Karpas-422 (cell line): ENCODE measurements at places on chromosomes 6 and 20. TPM values are rescaled to one million over a fixed set of nuclear protein-coding genes. Genes with fewer than 3 reads are reported as not detected.
A peak's percentile ranks its signal among the peaks of the same experiment; 100 is the strongest.

C20orf141 gene
- not detected in 2 replicates for total RNA-seq

DNA sequence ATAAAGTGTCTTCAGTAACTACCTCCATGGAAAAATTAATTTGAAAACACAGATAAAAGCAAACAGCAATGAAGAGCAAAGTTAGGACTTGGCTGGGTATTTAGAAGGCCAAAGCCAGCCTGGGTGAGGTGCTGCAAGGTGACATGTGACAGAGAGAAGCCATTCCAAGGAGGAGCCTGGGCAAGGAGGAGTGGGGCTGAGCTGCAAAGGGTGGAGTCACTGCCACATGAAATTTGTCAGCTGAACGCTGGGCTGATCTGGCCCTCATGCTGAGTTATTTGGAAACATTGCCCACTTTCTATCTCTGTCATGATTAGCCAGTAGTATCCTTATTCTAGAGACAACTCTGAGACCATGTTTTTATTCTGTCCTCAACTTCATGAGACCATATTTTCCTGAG lies 76.3 kb downstream of the PERP start:
- no peaks in the 10 kb centered on the region for H3K36me3 ChIP-seq
- no peak overlapping the region for H3K4me3 ChIP-seq
- DNase-seq: no peak

GRCh38 chr6:137843211-137843610 lies 23.8 kb upstream of the TNFAIP3 start:
- H3K4me3 ChIP-seq: no peak overlapping the region
- H3K36me3 ChIP-seq: no peaks in the 10 kb centered on the region
- H3K4me1 ChIP-seq: peaks cover 8% of the 10 kb centered on the region
- H3K27me3 ChIP-seq: no peaks in the 10 kb centered on the region

HAO1 gene
- not detected in 2 replicates for total RNA-seq

DNA sequence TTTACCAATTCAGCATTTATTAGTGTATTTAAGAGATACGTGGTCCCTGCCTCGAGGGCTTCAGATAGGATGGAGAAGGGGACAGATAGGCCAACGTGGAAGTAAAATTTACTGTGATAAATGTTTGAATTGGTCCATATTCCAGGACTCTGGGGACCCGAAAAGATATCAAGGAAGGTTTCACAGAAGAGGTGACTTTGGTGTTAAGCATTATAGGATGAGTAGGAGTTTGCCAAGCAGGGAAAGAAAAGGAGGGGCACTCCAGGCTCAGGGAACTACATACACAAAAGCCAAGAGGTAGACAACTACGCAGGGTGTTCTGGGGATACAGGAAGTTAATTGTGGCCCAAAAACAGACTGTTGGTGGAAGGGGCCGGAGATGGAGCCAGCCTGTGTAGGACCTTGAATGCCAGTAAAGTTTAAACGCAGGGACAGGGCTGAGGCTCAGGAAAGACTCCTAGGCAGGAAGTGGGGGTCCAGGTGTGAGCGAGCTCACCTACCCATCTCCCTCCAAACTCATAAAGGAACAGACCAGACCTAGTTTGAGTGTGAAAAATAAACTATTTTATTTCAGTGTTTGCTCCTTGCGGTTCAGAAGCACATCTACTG lies 37.0 kb downstream of the TGM2 start:
- H3K4me1 ChIP-seq: no peaks in the 10 kb centered on the region
- no peak overlapping the region for H3K4me3 ChIP-seq
- H3K27me3 ChIP-seq: no peaks in the 10 kb centered on the region
- DNase-seq: no peak
- no peak overlapping the region for H3K27ac ChIP-seq
- H3K36me3 ChIP-seq: no peaks in the 10 kb centered on the region

- H3K27ac ChIP-seq: peak overlapping the region; percentile 98
- H3K27me3 ChIP-seq: no peaks in the 10 kb centered on the region
- peak; percentile 85 for DNase-seq
- peaks cover 51% of the 10 kb centered on the region for H3K4me1 ChIP-seq
- H3K36me3 ChIP-seq: no peaks in the 10 kb centered on the region
- H3K4me3 ChIP-seq: peak overlapping the region; percentile 73
Observed at GRCh38 chr6:10528158-10528981, 7.2 kb downstream of the GCNT2 start.

DNA sequence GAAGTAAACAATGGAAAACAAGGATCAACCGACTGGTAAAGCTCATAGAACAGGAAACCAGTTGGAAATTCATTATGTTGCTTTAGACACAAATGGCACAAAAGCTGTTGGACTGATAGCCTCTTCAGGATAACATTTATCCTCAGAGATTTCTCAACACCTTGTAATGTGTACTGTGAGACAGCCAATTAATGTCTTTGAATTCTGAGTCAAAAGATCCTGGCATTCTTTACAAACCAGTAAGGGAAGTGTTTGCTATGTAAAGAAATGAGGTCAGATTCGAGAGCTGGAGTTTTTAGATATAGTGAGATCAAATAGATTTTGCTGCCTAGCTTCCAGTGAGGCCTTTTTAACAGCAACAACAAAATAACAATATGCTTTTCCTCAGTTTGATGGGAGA lies 439.2 kb downstream of the C6orf118 start:
- no peaks in the 10 kb centered on the region for H3K27me3 ChIP-seq
- H3K4me3 ChIP-seq: no peak overlapping the region
- no peak overlapping the region for H3K27ac ChIP-seq
- H3K4me1 ChIP-seq: no peaks in the 10 kb centered on the region

SLC17A3 gene
- total RNA-seq: not detected in 2 replicates

DNA sequence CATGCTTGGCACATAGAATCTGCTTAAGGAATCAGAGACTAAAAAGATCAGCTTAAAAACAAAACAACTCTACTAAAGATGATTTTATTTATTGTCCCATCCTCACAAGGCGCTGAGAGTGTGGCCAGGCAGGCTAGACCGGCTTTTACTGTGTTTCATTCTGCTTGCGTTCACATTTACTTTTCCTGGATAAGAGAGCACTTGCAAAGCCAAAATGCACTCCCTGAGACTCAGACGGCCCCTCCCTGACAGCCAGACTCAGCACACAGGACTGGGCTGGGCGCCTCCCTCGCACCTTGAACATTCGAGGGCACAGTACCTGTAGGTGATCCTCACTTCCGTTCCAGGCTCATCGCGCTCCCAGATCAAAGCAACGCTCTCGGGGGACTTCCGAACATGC lies 10.2 kb downstream of the ACSS1 start:
- DNase-seq: no peak
- no peaks in the 10 kb centered on the region for H3K27me3 ChIP-seq
- H3K4me1 ChIP-seq: peaks cover 14% of the 10 kb centered on the region

- no peak overlapping the region for H3K4me3 ChIP-seq
- H3K27me3 ChIP-seq: no peaks in the 10 kb centered on the region
- H3K4me1 ChIP-seq: no peaks in the 10 kb centered on the region
- H3K27ac ChIP-seq: no peak overlapping the region
Observed at GRCh38 chr20:53829255-53829723, 235.7 kb upstream of the ZNF217 start.

GRCh38 chr6:20448828-20449227 lies 47.1 kb downstream of the E2F3 start:
- H3K36me3 ChIP-seq: peaks cover 14% of the 10 kb centered on the region; the same call in 1 of the 2 replicates
- no peak for DNase-seq
- H3K27ac ChIP-seq: no peak overlapping the region
- peaks cover 8% of the 10 kb centered on the region for H3K4me1 ChIP-seq
- no peak overlapping the region for H3K4me3 ChIP-seq

DNA sequence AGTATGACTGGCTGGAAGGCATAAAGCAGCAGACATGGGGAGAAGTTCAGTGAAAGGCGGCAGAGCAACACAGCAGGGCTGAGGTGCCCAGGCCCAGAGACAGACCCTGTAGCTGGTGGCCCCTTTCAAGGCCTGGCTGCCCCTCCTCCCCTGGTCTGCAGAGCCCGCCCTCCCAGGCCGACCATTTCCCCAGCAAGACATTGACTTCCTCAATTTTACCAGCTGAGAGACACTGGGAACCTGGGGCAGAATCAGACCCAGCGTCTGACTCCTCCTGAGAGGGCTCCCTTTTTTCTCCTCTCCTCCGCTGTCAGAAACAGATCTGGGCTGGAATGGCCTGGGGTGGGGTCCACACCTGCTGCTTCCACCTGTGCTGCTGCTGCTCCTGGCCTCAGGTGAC lies at the start of gene TREML4:
Gene TREML4 (plus strand): TSS at position 254 of the 400 bp plus-strand sequence. CDS start 79 bp downstream, at position 333.
- H3K27ac ChIP-seq: no peak within 1 kb of the TSS
- H3K4me1 ChIP-seq: no peaks in the 10 kb centered on the region
- DNase-seq: no peak

MLIP gene
- not detected in 2 replicates for total RNA-seq

TMEM217 gene
- total RNA-seq: 0.22 TPM in 1 of 2 replicates, not detected in the other

SOBP gene
- total RNA-seq: 16.1 and 17.8 TPM in 2 replicates

SMOC2 gene
- not detected in 2 replicates for total RNA-seq
